ENCODE measurements at places on chromosomes 7 and 10. TPM values are rescaled to one million over a fixed set of nuclear protein-coding genes. Genes with fewer than 3 reads are reported as not detected.

DNA sequence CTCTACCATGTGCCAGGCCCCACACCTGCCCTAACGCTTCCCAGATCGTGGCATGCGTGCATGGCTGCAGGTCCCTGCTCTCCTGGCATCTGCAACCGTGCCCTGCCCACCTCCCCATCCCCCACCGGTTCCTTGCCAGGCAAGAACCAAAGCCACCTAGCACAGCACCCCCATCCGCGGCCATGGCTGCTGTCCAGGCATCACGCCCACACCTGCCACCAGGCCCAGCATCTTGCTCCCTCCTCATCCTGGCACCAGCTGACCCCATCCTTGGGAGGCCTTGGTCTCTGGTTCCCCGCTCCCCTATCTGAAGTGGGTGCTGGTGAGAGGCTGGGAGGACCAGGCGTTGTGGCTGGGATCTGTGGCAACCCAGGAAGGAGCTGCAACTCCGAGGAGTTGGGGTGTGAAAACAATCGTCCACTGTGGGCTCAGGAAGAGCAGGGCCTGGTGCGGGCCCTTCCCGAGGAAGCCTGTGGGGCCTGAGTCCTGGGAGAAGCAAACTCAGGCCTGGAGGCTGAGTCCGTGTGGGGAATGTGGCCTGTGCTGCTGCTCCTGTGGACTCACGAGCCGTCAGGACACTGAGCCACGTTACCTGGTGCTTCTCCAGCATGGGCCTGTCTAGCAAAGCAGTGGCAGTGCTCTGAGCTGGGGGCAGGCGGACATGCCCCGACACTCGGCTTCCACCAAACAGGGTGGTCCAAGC, 417.1 kb downstream of the DNAJB6 start:
- H3K27me3 ChIP-seq: no peaks in the 10 kb centered on the region
- H3K4me1 ChIP-seq: no peaks in the 10 kb centered on the region
- no peak for DNase-seq

DNA sequence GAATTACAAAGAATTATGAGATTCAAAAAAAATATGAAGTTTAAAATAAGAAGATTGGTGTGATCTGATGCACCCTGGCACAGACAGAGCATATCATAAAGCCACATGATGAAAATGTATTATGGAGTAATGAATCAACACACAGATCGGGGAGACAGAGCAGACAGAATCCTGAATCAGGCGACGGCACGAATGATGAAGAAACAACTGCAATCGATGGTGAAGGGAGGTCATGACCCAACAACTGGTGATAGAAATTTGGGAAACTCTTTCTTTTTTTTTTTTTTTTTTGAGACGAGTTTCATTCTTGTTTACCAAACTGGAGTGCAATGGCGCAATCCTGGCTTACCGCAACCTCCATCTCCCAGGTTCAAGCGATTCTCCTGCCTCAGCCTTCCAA, 1054.0 kb downstream of the TYW1 start:
- DNase-seq: no peak
- H3K4me1 ChIP-seq: no peaks in the 10 kb centered on the region

GRCh38 chr7:37141742-37142141, 306.9 kb downstream of the ELMO1 start:
- H3K36me3 ChIP-seq: no peaks in the 10 kb centered on the region
- H3K4me3 ChIP-seq: no peak overlapping the region
- H3K27me3 ChIP-seq: no peaks in the 10 kb centered on the region

GRCh38 chr10:37473906-37474305, 348.5 kb downstream of the ANKRD30A start:
- no peak overlapping the region for H3K4me3 ChIP-seq
- DNase-seq: no peak
- H3K27ac ChIP-seq: no peak overlapping the region
- no peaks in the 10 kb centered on the region for H3K27me3 ChIP-seq
- no peaks in the 10 kb centered on the region for H3K36me3 ChIP-seq

The PIP gene
- total RNA-seq: not detected

DNA sequence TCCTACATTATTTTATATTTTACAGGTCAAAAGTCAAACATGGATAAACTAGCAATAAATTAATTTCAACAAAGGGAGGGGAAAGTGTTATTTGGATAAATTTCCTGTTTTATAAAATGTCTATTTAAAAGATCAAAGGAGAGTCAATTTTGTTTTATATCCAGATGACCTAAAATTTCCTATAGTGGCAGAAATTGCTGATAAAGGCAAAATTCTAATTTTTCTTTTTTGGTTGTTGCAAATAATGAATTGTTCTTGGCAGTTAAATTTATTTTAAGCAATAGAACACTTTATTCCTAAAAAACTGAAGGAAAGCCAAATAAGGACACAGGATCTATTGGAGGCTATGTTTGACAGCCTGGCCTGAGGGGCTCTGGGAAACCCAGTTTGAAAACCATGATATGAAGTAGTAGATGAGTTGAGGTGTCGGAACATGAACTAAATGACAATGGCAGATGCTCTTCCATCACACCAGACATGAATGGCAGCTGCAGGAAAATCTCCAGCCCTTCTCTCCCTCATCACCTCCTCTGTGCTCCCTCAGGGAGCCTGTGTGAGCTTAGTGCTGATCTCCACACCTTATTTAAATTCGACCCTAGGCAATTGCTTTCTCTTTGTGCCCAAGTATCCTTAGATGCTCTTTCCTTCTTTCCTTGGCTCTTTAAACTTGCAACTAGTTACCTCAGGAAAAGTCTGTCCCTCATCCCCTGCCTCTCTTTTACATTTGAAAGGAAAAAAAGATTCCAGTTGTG, 395.0 kb downstream of the THSD7A start:
- H3K36me3 ChIP-seq: no peaks in the 10 kb centered on the region
- no peaks in the 10 kb centered on the region for H3K4me1 ChIP-seq
- no peak for DNase-seq
- H3K27ac ChIP-seq: no peak overlapping the region

DNA sequence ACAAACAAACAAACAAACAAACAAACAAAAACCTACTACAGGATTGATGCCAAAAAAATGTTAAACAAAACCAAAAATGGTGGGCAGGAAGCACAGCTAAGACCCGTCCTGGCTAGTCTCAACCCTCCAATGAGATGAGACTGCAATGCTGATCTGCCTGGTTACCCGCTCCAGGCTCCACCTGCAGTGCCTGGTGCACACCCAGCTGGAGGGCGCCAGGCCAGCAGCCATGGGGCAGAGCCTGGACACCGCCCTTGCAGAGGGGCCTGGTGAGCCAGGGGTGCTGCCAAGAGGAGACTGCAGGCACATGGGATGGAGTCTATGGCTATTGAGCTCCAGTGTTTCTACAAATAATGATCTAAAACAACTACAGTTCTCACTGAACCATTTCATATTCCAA, 107.0 kb downstream of the LARP4B start:
- H3K27ac ChIP-seq: no peak overlapping the region
- peaks cover 52% of the 10 kb centered on the region for H3K36me3 ChIP-seq
- no peaks in the 10 kb centered on the region for H3K27me3 ChIP-seq
- no peak overlapping the region for H3K4me3 ChIP-seq
- peaks cover 12% of the 10 kb centered on the region for H3K4me1 ChIP-seq

The TEX47 gene
- total RNA-seq: not detected

- no peak for DNase-seq
- no peaks in the 10 kb centered on the region for H3K4me1 ChIP-seq
- H3K36me3 ChIP-seq: no peaks in the 10 kb centered on the region
- no peak overlapping the region for H3K27ac ChIP-seq
These were observed 43.2 kb downstream of the VKORC1L1 start for GRCh38 chr7:65915921-65916657.

The HGF gene
- not detected for total RNA-seq

- H3K27ac ChIP-seq: no peak overlapping the region
- no peaks in the 10 kb centered on the region for H3K27me3 ChIP-seq
- peak; percentile 92 for DNase-seq
These were observed 10.8 kb upstream of the PON1 start for GRCh38 chr7:95335093-95335492.

Data from astrocyte (in vitro differentiated cells and primary cell).